GM04504 (cell line): ENCODE measurements at places on chromosomes 4 and X.
A peak's percentile ranks its signal among the peaks of the same experiment; 100 is the strongest.

DNA sequence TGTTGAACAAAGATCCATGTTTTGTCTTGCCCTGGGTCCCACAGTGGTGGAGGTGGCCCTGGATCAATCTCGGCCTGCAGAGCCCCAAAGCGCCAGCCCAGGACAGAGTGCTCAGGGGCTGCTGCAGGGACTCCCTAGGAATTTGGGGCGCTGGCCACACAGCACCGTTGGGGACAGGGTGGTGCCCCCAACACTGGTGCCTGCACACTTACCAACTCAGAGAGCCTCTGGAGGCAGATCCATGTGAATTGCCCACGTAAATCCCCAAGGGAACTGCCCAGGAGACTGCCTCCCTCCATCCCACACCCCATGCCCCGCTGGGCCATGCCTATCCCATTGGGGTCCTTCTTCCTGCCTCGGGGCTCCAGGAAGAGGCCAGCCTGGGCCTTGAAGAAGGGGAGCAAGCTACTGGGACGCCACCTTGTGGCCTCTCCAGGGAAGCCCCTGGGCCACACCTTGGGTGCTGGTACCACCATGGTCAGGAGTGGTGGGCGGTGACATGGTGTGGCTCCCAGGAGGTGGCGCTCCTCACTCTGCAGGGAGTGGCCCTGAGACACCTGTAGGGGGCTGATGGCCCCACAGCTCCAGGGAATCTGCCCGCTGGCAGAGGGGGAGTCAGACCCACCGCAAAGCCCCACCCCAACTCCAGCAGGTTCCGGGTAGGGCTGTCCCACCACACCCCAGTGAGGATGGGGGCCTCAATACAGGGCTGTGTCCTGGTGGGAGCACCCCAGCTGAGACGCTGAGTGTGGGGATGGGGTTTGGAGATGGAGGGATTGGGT is 22.8 kb downstream of the CFAP99 start:
- DNase-seq: no peak

GRCh38 chr4:111681751-111682150 is 463.5 kb upstream of the FAM241A start:
- no peak for DNase-seq

GRCh38 chrX:44280116-44280515 is 63.4 kb downstream of the EFHC2 start:
- no peak for DNase-seq

- DNase-seq: peak; percentile 9
These were observed 153.6 kb downstream of the MAGEB17 start for GRCh38 chrX:16320765-16321355.

DNA sequence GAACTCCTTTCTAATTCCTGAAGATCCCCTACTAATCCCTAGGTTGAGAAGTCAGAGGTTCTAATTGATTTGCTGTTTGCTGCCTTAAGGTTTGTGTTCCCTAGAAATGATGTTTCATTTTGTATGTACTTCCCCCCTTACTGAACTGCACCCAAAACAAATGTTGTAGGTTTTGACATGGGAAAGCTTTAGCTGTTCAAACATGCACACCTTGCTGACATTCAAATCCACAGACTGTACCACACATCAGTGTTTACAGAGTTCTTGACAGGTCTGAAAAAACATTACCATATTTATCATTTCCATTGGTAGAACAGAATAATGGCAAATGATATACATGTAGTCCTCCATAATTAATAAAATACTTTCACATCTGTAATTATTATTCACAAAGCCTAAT is 18.2 kb downstream of the EGF start:
- DNase-seq: no peak

- DNase-seq: no peak
These were observed 101.4 kb upstream of the FRMPD3 start for GRCh38 chrX:107348051-107348450.

DNA sequence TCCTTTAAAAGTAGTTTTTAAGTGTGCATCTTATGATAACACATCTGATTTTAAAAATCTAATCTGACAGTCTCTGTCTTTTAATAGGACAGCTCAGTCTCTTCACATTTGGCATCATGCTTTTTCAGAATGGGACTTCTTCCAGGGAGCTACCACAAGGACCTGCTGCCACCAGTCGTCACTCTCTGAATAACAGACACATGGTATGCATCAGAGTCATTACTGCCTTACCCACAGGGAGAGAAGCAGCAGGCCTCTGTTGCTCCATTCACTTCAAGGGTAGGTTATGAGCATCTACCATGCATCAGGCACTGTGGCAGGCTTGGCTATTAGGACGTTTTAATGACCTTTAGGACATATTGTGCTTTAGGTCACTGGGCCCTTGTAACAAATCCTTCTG is 50.0 kb upstream of the AFAP1 start:
- DNase-seq: no peak

- DNase-seq: no peak
These were observed 126.1 kb downstream of the MGST2 start for GRCh38 chr4:139791681-139792080.

GRCh38 chr4:96352051-96352517 is 512.2 kb downstream of the PDHA2 start:
- no peak for DNase-seq

GRCh38 chr4:96729641-96730040 is 889.7 kb downstream of the PDHA2 start:
- no peak for DNase-seq

DNA sequence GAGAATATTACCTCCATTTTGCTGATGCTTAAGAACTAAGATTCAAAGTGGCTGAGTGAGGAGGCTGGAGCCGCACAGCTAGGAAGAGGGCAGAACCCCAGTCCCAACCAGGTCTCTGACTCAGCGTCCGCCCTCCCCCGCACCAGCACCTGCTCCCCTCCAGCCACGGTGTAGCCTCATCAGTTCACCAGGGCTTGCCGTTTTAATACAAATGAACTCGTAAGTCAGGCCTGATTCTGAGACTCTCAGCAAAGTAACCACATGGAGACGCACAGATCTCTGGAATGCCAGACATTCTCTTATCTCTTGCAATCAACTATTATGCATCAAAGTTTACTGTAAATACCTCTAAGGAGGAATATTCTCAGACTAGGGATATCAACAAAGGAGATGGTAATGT is 52.4 kb downstream of the ENPP6 start:
- no peak for DNase-seq

DNA sequence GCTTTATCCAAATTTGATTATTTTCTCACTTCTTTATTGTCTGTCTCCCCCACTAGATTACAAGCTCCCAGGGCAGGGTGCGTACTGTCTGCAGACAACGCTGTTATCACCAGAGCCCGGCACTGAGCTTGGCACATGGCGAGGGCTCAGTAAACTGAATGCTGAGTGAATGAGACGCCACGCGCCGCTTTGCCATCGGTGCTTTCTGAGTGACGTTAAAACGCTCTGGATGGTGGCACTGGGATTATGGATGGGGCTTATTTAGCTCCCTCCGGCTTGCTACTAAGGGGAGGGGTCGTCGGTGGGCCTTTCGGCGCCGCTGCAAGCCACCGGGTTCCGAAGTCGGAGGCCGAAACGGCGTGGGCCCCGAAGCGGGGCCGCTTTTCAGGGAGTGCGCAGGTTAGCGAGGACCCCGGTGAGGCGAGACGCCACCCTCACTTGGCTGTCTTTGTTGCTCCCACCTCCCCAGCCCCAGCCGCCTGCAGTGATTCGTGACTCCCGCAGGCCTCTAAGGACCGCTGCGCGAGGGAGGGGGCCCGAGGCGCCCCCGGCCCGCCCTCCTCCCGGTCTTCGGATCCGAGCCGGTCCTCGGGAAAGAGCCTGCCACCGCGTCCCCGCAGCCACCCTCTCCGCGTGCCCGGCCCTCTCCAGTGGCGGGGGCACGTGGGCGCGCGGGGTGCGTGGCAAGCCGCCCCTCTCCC is 569 bp upstream of the FHL1 start:
- no peak for DNase-seq

- no peak for DNase-seq
These were observed 111.4 kb downstream of the VSIG4 start for GRCh38 chrX:65928522-65928921.

GRCh38 chr4:109994415-109994827 is 81.7 kb downstream of the EGF start:
- no peak for DNase-seq

GRCh38 chrX:109843963-109844751 is 111.1 kb upstream of the ACSL4 start:
- no peak for DNase-seq
